ENCODE measurements at places on chromosomes 3 and 15.

- DNase-seq, result no peak
These were observed 21.8 kb downstream of the SPG11 start for GRCh38 chr15:44641651-44642050.

GRCh38 chr15:32717426-32718226, at the start of gene GREM1:
GREM1 (plus strand) TSS chr15:32718004; CDS start chr15:32730691, 12,687 bp downstream.
- DNase-seq, result no peak

- DNase-seq, result no peak
These were observed 105.6 kb downstream of the FBLN2 start for GRCh38 chr3:13654330-13655060.

GRCh38 chr3:187265461-187265955, 26.0 kb downstream of the MASP1 start:
- no peak for DNase-seq

All from epithelial cell of proximal tubule (primary cell).